Cortex of kidney (tissue), 1 donor: ENCODE measurements at places on chromosomes 13 and 19.

DNA sequence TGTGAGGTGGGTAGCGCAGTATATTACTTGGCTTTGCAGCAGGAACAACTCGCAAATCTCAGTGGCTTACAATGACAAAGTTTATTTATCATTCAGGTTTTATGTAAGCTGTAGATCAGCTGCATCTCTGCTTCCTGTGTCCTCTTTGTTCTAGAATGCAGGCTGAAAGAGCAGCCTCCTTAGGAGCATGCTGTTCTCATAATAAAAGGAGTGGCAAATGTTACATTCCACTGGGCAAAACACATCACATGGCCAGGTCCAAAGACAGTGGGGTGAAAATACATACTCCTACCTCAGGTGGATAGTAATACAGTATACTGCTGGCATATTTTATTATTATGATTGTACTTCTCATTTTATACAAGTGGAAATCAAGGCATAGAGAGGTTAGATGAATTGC, 1.2 kb upstream of the CSNK1A1L start:
- no peak for DNase-seq

- no peak for DNase-seq
Observed at GRCh38 chr19:7004313-7004931, 16.8 kb downstream of the MBD3L2B start.

- DNase-seq = no peak
Observed at GRCh38 chr19:8254286-8255001, 45.3 kb downstream of the CERS4 start.

GRCh38 chr13:21095311-21095710, 33.9 kb upstream of the LATS2 start:
- DNase-seq = no peak

GRCh38 chr13:99626461-99627082, 125.3 kb downstream of the TM9SF2 start:
- DNase-seq = no peak

DNA sequence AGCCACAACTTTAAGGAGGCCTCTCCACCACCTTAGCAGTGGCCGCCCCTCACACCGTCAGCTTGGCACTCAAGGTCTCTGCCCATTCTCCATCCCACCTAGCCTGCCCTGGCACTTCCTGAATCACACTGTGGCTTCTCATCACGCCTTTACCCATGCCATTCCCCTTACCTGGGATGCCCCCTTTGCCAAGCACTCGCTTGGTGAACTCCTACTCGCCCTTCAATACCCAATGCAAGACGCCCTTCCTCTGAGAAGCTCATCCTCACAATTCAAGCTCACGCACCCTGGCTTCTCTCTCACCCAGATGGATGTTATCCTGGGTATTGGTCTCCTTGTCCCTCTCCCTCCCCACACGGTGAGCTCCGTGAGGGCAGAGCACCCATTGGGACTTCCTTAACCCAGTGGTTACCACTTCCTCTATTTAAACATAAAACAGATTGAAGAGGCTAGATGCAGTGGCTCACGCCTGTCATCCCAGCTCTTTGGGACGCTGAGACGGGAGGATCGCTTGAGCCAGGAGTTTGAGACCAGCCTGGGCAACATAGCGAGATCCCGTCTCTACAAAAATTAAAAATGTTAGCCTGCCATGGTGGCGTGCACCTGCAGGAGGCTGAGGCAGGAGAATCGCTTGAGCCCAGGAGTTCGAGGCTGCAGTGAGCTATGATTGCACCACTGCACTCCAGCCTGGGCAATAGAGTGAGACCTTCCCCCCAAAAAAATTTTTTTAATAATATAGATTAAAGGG, 12.6 kb upstream of the SHD start:
- DNase-seq = no peak

GRCh38 chr13:20057963-20058362, 99.4 kb downstream of the ZMYM2 start:
- DNase-seq = no peak

DNA sequence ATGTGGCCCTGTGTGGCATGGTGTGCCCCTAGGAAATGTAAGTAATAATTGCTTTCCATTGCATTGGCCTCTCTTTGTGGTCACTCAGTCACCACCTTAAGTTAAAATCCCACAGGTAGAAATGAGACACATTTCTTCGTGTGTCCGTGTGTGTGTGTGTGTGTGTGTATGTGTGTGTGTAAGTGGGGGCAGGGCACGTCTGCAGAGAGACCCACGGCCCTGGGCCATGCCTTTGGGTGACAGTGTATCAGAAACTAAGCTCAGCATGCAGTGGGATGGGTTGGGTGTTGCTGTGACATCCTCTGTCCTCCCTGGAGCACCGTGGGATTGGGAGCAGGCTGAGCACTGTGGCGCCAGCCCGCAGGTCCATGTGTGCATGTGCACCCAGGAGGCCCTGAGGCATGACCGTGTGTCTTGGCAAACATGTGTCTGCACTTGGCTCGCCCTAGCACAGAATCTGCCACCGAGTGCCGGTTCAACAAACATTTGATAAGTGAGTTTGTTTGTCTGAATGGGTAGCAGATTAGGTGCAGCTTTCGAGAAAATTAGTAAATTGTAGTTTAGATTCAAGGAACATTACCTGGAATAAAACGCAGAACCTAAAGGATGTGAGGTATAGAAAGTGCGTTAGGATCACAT, 91.8 kb downstream of the WTIP start:
- DNase-seq = no peak

DNA sequence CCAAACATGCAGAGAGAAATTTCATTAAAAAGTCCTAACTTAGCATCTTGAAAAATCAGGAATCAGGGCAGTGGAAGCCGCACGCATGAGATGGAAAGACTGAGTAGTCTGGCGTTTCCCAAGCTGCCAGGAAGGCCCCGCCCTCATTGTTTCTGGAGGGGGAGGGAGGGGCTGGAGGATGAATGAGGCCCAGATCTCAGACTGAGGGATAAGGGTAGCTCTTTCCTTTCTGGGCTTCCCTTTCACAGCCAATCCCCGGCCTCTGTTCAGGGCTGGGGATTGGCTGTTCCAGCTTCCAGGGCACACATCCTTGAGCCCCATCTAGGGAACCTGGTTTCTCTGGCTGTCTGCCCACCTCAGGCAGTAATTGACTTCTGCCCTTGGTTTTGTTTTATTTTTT, 7.3 kb downstream of the C19orf53 start:
- no peak for DNase-seq

- DNase-seq = no peak
Observed at GRCh38 chr13:100508996-100509395, 79.6 kb downstream of the GGACT start.

DNA sequence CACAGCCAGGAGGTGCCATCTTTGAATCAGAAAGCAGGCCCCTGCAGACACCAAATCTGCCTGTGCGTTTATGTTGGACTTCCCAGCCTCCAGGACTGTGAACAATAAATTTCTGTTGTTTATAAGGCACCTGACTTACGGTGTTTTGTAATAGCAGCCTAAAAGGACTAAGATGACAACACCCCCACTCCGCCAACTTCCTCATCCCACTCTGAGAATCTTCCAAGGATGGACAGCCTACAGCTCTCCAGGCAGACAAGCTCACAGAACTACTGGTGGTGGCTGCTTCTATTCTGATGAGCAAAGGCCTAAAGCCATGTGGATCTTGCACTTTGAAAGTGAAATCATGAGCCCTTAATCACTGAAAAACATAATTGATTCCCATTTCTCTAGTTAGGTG, 449.2 kb downstream of the TSHZ3 start:
- no peak for DNase-seq

- no peak for DNase-seq
Observed at GRCh38 chr13:59493436-59493965, 670.2 kb downstream of the DIAPH3 start.

- no peak for DNase-seq
Observed at GRCh38 chr13:79543883-79544282, 62.9 kb downstream of the NDFIP2 start.

- DNase-seq = no peak
Observed at GRCh38 chr13:112947796-112948195, 21.2 kb upstream of the MCF2L start.

DNA sequence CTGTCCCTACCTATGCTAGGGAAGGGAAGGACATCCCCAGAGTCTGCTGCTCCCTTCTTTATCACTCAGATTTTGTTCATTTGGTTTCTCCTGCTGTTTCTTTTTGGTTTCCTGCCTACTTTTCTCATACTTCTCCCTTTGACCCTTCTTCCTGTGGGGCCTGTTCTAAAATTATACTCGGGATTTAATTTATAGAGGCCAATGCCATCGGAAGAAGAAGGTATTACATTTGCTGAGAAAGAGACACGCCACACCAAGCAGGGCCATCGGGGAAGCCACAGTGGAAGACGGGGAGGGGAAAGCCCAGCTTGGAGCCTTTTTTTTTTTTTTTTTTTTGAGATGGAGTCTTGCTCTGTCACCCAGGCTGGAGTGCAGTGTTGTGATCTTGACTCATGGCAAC, 46.8 kb upstream of the FARP1 start:
- DNase-seq = no peak

DNA sequence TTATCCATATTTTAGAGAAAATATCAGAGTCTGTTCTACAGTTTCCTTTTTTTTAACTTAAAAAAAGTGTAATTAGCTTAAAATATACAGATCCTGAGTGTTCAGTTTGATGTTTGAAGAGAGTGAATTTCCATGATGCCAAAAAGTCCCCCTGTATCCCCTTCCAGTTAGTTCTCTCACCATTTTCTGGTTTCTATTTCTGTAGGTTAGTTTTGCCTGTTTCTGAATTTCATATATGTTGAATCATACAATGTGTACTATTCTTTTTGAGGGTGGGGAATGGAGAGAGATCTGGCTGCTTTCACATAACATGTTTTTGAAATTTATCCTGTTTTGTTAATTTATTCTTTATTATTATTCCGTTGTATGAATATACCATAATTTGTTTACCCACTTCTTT, 95.9 kb downstream of the PDS5B start:
- DNase-seq = no peak

- DNase-seq = no peak
Observed at GRCh38 chr19:3146677-3147100, 10.9 kb downstream of the GNA15 start.

DNA sequence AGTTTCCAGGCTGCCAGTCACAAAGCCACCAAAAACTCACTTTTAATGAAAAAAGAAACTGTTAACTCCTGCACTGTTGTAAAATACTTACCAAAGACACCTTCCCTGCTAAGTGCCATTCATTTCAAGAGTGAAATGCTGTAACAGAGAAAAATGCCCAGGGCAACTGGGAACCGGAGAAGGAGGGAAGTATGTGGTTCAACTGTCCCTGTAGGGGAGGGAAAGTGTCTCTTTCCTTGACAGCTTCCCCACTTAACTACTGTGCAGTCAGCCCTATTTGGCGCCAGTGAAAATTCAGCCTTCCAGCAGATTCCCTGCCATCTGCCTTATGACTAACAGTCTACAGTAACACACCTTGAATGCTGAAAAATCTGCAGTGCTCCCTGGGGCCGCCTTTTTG, 789.0 kb downstream of the DIAPH3 start:
- no peak for DNase-seq

DNA sequence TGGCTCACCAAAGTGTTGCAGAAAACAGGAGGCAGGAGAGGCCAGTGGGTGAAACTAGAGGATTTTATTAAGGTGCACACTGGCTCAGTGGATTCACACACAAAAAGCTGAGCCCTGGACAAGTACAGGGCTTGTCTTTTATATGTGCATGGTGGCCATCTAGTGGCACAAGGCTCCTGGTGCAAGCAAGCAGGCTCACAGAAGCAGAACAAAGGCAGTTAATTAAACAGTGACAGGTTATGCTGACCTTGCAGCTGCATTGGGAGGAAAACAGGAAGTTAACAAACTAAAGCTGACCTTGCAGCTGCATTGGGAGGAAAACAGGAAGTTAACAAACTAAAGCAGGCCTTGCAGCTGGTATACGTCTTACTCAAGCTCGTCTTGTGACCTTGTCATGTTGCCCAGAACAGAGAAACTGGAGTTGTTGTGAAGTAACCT, 65.3 kb upstream of the ZNF681 start:
- no peak for DNase-seq

GRCh38 chr19:3034656-3035541, 5.8 kb upstream of the TLE2 start:
- no peak for DNase-seq

GRCh38 chr19:16068696-16069259, 7.5 kb upstream of the TPM4 start:
- no peak for DNase-seq

- no peak for DNase-seq
Observed at GRCh38 chr19:44005973-44006372, 3.2 kb downstream of the ZNF230 start.

DNA sequence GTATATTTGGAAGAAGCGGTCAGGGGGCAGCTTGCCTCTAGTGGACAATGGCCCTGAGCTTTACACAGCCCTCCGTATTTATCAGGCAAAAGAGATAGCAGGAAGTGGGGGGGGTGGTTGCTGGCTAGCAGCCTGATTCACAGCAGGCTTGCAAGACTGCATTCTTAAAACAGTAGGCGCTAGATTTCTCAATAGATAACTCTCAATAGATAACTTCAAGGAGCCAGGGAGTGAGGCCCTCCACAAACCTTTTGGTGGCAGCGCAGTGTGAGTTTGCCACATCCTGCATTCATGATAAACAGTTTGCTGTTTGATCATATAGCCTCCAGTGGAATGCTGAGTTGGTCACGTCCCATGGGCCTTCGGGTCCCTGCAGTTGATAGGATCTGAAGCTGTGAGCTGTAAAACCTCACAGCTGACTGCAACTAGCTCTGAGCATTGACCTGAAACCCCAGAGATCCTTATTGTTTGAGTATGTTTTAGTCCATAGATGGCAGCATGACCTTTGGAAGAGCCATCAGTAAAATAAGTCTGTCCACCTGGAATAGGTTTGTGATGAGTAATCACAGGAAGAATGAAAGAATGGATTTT, 12.2 kb downstream of the FPR3 start:
- no peak for DNase-seq

DNA sequence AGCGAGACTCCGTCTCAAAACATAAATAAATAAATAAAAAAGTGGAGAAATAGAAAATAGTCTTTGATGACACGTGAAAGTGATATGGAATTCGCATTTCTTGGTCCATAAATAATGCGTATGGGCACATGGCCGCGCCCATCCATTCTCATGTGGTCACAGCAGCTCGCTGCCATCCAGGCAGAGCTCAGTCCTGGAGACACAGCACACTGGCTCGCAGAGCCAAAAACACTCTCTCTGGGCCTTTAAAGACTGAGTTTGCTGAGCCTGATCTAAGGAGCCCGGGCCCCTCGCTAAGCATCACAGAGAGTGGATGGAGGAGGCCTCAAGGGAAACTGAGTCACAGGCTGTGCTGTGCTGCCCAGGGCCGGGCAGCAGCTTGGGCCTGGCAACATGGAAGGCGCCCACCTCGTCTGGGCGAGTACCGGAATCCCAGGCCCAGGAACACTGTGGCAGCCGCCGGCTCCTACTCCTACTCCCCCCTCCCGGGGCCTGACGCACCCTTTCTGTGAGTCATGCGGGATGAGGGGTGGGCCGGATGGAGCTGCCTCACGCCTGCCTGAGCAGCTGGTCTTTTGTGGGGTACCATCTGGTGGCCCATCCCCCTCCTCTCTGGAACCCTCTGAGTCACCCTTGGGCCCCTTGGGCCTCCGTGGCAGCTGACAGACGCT, 28.9 kb upstream of the CACTIN start:
- no peak for DNase-seq
